GM12878 (cell line): ENCODE measurements at places on chromosomes 11 and 22. TPM values are rescaled to one million over a fixed set of nuclear protein-coding genes. Genes with fewer than 3 reads are reported as not detected.
A peak's percentile ranks its signal among the peaks of the same experiment; 100 is the strongest.

GRCh38 chr11:6297831-6298230 is 22.5 kb downstream of the CAVIN3 start:
- no peak overlapping the region for H3K27ac ChIP-seq
- H3K4me1 ChIP-seq = no peaks in the 10 kb centered on the region
- H3K27me3 ChIP-seq = no peaks in the 10 kb centered on the region
- no peak overlapping the region for H3K4me3 ChIP-seq
- no peaks in the 10 kb centered on the region for H3K36me3 ChIP-seq

DNA sequence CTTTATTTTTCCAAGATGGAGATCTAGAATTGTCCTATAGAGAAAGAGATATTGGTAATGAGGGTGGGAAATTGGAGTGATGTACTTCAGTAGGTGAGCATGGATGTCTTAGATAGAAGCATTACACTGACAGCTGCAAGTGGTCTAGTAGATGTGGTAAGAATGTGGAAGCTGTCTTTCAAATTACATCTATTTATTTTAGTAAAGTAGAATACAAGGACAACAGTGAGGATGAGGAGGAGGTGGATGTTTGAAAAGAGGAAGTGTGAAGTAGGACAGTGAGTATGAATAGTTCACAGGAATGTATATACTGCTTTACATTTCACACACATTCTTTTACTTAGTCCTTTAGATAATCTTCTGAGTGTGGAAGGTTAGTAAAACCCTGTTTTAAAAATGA is 64.2 kb downstream of the HIPK3 start:
- H3K27me3 ChIP-seq = no peaks in the 10 kb centered on the region
- H3K4me1 ChIP-seq = peaks cover 26% of the 10 kb centered on the region
- H3K36me3 ChIP-seq = no peaks in the 10 kb centered on the region

DNA sequence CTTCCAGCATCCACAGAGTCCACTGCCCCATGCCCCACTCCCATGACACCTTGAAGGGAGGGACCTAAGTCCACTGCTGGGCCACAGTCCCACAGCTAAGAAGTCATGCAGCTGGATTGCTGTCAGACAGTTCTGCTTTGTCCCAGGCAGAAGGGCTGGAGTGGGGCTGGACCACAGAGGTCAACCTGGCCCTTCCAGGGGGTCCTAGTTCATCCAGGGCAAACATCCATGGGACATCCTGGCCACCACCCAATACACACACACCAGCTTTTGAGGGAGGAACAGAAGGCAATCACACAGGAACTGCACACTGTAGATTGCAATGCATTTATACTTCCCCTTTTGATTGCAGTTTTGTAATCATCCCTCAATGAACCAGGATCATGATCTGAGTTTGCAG is 11.3 kb upstream of the APOL4 start:
- no peak overlapping the region for H3K4me3 ChIP-seq
- no peaks in the 10 kb centered on the region for H3K36me3 ChIP-seq
- peaks cover 4% of the 10 kb centered on the region for H3K4me1 ChIP-seq
- no peak for DNase-seq

GRCh38 chr22:37762389-37762836 is 45.3 kb upstream of the GCAT start:
- DNase-seq = no peak
- H3K36me3 ChIP-seq = peaks cover 3% of the 10 kb centered on the region
- H3K27ac ChIP-seq = no peak overlapping the region
- no peaks in the 10 kb centered on the region for H3K4me1 ChIP-seq
- no peaks in the 10 kb centered on the region for H3K27me3 ChIP-seq

DNA sequence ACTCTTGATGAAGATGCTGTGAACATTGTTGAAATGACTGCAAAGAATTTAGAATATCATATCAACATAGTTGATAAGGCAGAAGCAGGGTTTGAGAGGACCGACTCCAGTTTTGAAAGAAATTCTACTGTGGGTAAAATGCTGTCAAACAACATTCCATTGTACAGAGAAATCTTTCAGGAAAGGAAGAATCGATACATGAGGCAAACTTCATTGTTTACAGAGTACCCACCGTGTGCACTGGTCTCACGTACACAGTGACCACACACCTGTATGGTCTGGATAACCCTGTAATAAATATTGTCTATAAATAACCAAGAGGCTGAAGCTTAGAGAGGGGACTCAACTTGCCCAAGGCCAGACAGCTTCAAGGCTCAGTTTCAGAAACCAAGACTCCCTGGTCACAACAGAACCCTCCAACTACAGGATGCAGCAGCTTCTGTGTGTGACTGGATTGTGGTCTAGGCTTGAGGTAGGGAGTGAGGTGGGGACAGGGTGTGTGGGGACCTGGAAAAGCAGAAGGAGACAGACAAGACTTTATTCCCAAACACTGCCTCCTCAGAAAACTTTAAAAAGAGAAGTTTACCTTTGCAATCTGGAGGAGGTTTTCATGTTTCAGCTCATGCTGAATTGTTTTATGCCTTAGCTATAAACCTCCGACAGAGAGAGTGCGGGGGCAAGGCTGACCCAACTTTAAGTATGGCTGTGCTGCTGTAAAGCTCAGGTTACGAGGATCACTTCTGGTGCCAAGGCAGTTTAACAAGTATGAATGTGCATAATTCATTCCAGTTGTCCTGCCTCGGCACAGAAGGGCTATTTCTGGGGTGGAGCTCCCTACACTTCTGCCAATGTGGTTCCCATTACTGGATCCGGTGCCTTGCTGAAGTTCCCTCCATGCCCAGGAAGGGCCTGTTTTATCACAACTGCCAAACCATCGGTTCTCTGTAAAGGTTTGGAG is 372.6 kb upstream of the NARS2 start:
- no peak for DNase-seq
- H3K4me3 ChIP-seq = no peak overlapping the region
- H3K27me3 ChIP-seq = peaks cover 2% of the 10 kb centered on the region
- H3K27ac ChIP-seq = no peak overlapping the region

GRCh38 chr11:123880912-123881311 is 4.6 kb downstream of the TMEM225 start:
- no peaks in the 10 kb centered on the region for H3K36me3 ChIP-seq
- H3K27ac ChIP-seq = no peak overlapping the region
- H3K4me1 ChIP-seq = no peaks in the 10 kb centered on the region
- H3K4me3 ChIP-seq = no peak overlapping the region

GRCh38 chr11:123616505-123617198 is 37.8 kb downstream of the SCN3B start:
- H3K27ac ChIP-seq = no peak overlapping the region
- H3K4me3 ChIP-seq = no peak overlapping the region
- no peaks in the 10 kb centered on the region for H3K27me3 ChIP-seq
- H3K36me3 ChIP-seq = peaks cover 11% of the 10 kb centered on the region; the same call in 1 of the 2 replicates
- no peaks in the 10 kb centered on the region for H3K4me1 ChIP-seq

DNA sequence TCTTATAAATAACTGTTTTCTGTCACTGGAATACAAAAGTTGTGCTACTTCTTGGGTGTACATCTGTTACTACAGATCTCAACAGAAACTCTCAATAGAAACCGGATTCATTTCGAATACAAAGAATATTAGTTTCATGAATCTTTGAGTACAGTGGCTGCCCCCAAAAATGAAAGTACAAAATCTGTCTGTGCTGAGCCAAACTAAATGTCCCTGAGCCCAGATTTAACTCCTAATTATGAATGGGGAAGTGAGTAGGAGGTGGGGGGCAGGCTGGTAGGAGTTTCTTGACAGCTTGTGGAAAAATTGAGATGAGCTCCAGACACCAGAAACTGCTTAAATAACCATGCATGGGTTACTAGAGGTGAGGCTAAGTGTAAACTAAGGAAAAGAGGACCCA is 41.6 kb downstream of the PITPNB start:
- no peak overlapping the region for H3K27ac ChIP-seq
- no peak overlapping the region for H3K4me3 ChIP-seq
- H3K36me3 ChIP-seq = peaks cover 16% of the 10 kb centered on the region
- peaks cover 38% of the 10 kb centered on the region for H3K4me1 ChIP-seq
- no peaks in the 10 kb centered on the region for H3K27me3 ChIP-seq

- H3K36me3 ChIP-seq = peaks cover 12% of the 10 kb centered on the region
- DNase-seq = no peak
- peak overlapping the region; percentile 28 for H3K27ac ChIP-seq
- no peaks in the 10 kb centered on the region for H3K27me3 ChIP-seq
These were observed 349 bp downstream of the TSSC4 start for GRCh38 chr11:2400762-2401435.

Gene FAT3
- polyA plus RNA-seq = 0.04 TPM in 1 of 2 replicates, not detected in the other

Gene A4GALT
- 2.2 and 2.5 TPM in 2 replicates for polyA plus RNA-seq

Gene F2
- polyA plus RNA-seq = not detected in 2 replicates
